HuH-7 (cell line): ENCODE measurements at places on chromosomes 7 and 10.

GRCh38 chr7:159104188-159104920, 40.3 kb downstream of the VIPR2 start:
- no peak for DNase-seq

DNA sequence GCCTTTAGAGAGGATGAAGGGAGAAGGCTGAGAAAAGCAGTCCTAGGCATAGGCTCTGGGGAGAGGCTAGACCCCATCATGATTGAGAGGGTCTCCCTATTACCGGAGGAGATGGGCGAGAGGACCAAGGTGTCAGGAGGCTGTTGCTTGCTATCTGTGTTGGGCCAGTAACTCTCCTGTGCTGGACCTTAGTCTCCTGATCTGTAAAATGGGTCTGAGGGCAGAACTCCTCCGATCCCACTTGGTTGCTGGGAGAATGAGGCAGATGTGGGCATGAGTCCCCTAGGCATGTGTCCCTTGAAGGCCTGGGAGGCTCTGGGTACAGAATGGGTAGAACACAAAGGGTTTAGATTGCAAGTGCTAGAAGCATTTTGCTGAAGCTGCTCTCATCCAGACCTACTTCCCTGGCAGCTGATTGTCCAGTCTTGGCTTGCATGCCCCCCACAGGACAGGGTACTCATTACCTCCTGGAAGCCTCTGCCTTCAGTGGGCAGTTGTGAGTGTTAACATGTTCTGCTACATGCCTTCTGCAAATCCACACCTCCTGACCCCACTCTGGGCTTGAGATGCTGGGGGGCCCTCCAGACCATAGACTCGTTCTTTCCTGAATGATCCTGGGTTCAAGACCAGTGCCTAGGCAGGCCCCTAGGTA, 4.4 kb downstream of the ZMIZ1 start:
- no peak for DNase-seq

GRCh38 chr10:112447620-112447928, 559 bp downstream of the VTI1A start:
- no peak for DNase-seq

GRCh38 chr7:30434140-30434799, 44.3 kb downstream of the NOD1 start:
- no peak for DNase-seq

GRCh38 chr10:127687548-127687947, 49.4 kb upstream of the FOXI2 start:
- no peak for DNase-seq

DNA sequence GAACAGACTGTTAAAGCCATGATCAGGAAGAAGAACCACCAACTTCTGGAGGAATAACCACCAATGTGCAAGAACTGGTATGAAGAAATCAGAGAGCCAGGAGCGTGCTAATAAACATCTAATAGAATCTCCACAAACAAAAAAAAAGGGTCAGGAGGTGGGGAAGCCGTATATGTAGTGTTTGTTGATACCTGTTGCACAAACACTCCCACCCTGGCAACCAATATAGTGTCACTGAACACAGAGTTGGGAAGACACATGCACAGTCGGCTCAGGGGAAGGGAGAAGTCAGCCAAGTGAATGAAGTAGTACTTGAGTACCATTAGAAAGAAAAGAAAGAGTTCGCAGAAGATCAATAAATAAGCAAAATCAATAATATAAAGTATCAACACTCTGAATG, 400.1 kb downstream of the PARD3 start:
- DNase-seq: no peak

DNA sequence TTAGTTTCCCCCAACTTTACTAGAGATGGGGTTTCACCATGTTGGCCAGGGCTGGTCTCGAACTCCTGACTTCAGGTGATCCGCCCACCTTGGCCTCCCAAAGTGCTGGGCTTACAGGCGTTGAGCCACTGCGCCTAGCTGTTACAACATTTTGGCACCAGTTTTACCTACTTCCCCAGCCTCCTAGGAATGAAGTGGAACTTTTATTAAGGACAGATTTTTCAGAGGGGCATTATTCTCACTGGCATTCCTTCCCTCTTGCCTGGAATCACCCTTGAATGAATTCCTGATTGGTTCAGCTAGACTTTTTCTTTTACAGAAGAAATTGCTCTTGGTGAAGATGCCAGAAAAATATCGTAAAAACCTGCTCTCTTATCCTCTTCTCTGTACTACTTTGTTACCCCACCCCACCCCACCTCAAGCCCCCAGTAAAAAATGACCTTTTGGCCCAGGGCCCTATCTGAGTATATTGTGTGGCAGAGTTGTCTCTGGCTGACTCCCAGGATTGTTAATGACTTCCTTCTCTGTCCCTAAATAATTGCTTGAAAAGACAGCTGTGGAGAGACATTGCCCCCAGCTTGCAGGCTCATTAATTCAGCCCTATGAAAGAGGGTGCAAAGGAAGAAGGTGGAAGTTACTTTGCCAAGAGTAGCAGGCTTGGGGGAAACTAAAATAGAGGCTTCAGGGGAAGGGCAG, 189.6 kb downstream of the AUTS2 start:
- DNase-seq: no peak

DNA sequence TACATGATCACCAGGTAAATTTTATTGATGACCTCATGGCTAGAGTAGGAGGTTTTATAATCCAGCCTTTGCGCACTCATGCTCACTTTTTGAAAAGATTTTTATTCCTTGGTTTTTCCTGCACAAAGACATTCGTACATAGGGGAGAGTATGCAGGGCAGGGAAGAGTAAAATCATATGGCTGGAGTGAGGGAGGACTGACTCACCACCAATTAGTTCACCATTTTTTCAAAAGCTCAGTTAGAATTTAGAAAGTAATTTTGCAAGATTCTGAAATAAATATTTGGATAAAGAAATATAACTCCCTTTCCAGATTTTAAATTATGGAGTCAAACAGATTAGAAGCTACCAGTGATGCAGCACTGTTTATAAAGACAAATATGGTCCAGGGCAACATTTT, 111.9 kb downstream of the SEMA3D start:
- DNase-seq: no peak

- no peak for DNase-seq
Observed at GRCh38 chr7:150514748-150515222, at the start of gene GIMAP7. Gene GIMAP7 (plus strand): TSS chr7:150514872. CDS start chr7:150519975, 5,103 bp downstream.

GRCh38 chr7:44893710-44894234, 8.4 kb upstream of the PURB start:
- no peak for DNase-seq

GRCh38 chr7:64494912-64495461, 67.9 kb downstream of the ZNF680 start:
- no peak for DNase-seq

DNA sequence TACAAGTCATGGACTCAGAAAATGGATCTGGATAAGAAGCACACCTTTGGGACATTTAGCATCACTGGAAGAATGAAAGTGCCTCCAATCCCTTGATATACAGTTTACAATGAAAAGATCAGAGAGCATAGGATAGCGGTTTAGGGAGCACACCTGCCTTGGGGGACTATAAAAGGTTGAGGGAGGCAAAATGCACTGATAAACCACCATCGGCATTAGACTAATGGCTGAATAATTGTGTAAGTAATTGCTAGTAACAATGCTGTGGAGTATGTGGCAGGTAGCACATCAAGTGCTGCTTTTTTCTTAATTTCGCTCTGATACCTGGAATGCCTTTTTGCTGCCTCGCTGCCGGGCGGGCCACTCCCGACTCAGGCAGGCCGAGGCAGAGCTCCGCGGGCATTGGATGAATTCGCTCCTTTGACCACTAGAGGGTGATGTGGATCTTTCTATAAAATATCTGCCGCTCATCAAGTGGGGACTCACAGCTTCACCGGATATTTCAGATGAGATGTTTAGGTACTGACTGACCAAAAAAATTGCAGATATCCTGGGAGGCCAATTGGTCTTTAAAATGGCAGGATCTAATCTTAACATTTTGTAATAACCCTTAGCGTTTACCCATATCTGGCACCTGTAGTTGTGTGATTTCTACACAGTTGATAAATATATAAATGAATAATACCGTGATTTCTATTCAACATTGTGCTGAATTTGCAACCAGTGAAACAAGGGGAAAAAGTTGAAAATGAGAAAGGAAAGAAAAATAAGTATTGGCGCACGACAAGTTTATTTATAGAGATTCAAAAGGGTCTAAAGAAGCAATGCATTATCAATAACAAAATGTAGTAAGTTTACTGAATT, 116.8 kb upstream of the PRSS1 start:
- DNase-seq: peak; percentile 61

DNA sequence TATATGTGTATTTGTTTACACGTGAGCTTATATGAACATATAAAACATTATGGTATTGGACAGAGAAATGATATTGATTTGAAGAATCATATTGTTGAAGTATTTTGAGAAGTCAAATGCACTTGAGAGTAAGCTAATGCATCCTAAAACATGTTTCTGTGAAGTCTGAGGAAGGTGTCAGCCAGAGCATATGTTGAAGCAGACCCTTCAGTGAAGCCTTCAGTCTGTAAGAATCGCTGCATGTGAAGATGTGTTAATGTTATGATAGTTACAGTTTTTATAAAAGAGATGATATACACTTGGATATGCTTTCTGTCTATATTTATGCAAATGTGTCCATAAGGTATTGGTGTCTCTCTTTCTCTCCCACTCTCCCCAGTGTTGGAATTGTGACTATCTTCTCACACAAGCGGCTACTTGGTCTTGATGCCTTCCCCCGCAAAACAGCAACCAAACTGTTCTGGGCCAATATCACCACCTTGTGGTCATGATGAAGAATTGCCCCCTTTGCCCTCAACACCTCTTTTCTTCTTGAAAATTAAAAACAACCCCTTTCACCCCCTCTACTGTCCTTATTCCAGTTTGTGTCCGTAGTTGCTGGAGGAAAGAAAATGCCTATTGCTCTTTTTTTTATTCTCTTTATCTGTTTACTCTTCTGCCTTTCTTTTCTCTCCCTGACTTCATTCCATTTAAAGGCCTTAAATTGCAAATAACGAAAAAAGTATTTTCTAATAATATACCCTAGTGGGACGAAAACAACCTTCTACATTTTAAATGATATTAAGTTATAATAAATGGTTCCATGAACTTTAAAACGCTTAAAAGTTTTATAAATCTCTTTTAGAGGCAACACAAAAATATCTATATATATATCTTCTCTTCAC, 64.9 kb downstream of the IKZF1 start:
- peak; percentile 22 for DNase-seq

- DNase-seq: no peak
Observed at GRCh38 chr10:5447611-5448071, 35.3 kb downstream of the NET1 start.

DNA sequence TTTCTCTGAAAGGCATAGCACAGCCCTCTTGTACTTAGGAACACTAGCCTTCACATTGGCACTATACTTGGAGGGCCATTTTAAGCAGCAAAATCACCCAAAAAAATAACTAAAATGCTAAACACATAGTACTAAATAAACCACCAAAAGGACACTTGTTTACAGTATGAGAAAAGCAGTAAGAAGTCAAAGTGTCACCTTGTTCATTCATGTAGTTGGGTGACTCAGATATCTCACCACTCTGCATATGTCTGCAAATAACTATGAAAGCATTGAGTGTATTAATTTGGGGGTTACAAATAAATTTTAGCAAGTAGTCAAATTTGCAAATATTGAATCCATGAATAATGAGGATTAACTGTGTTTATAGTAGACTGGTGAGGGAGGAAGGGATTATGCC, 107.6 kb downstream of the ELAPOR2 start:
- DNase-seq: no peak

- DNase-seq: no peak
Observed at GRCh38 chr7:9091282-9091681, 657.9 kb downstream of the NXPH1 start.

- no peak for DNase-seq
Observed at GRCh38 chr10:99312501-99312900, 16.7 kb upstream of the CNNM1 start.

GRCh38 chr7:144668503-144668902, 167.3 kb downstream of the TPK1 start:
- no peak for DNase-seq

GRCh38 chr7:118264836-118265235, 40.3 kb downstream of the ANKRD7 start:
- DNase-seq: no peak

GRCh38 chr7:585873-586272, 66.2 kb upstream of the PDGFA start:
- DNase-seq: no peak

DNA sequence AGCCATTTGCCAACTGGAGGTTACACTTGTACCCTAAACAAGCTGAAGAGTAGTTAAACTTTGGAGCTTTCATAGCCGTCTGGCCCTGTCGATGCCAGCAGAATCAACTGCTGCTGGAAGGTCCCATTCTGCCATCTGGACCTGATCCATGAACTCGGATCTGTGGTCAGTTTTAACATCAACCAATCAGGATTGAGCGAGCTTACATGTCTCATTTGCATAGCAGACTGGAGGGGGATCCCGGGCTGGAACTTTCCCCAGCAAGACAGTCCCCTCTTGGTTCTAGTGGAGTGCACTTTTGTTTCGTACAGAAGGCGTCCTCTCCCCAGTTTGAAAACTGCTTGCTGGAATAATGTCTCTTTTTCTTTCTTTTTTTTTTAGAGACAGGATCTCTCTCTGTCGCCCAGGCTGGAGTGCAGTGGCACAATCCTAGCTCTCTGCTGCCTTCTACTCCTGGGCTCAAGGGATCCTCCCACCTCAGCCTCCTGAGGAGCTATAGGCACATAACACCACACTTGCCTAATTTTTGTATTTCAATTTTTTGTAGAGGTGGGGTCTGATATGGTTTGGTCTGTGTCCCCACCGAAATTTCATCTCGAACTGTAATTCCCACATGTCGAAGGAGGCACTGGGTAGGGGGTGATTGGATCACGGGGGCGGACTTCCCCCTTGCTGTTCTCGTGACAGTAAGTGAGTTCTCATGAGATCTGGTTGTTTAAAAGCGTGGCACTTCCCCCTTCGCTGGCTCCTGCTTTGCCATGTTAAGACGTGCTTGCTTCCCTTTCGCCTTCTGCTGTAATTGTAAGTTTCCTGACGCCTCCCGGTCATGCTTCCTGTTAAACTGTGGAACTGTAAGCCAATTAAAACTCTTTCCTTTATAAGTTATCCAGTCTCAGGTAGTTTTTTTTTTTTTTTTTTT, 42.8 kb upstream of the SEPHS1 start:
- DNase-seq: no peak

GRCh38 chr10:71650397-71650796, 69.2 kb downstream of the C10orf105 start:
- DNase-seq: no peak

DNA sequence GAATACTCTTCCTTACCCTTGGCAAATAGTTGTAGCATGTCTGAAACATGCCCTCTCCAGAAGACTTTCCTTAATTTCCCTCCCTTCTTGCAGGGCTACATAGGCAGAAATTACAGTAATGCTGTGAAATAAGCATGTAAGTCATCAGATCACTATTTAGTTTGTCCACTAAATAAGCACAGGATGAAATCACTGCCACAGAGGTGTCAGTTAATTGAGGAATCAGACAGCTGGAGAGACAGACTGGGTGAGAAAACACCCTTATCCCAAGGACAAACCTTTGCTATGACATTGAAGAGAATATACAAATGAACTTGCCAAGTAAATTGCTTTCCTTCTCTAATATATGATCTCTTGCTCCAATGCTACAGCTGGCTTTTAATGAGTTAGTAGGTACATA, 129.3 kb downstream of the CHRM2 start:
- no peak for DNase-seq

GRCh38 chr7:128829391-128830166, 627 bp upstream of the FLNC start:
- DNase-seq: peak; percentile 78
